ENCODE measurements at places on chromosomes 7 and 10.

GRCh38 chr10:11863353-11864109, 40.4 kb downstream of the PROSER2 start:
- DNase-seq: no peak

DNA sequence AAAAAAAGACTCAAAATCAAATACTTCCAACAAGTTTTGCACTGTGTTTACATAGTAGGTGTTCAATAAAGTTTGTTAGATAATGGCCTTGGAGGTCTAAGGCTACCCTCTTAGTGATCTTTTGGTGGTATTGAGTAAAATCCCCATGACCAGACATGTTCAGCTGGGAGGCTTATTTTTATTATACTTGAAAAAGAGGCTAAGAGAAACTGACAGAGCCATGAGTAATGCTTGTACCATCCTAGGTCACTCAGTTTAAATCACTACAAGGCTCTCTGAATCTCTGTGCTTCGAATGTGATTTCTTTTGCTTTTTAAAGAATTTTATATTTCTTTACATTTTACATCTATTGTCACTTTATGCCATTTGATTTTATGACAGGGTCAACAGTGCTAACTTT, 90.5 kb downstream of the TWIST1 start:
- DNase-seq: no peak

DNA sequence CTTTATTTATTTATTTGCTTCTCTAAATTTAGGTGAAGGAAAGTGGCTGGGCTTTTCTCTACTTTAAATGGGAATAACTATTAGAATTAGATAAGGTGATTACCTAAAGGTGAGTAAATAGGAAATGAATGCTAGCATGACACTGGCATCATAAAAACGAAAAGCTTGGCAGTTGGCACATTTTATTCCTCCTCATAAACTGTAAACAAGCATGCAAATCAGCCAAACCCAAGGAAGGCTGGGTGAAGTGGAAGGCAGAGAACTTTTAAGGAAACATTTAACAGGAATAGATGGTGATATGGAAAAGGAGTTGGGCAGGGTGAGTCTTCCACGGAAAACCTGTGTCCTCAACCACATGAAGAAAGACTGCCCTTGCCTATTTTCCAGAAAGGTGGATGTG, 669.1 kb downstream of the KCNMA1 start:
- no peak for DNase-seq

- no peak for DNase-seq
Measured at GRCh38 chr7:33339074-33339790, 209.9 kb downstream of the BBS9 start.

DNA sequence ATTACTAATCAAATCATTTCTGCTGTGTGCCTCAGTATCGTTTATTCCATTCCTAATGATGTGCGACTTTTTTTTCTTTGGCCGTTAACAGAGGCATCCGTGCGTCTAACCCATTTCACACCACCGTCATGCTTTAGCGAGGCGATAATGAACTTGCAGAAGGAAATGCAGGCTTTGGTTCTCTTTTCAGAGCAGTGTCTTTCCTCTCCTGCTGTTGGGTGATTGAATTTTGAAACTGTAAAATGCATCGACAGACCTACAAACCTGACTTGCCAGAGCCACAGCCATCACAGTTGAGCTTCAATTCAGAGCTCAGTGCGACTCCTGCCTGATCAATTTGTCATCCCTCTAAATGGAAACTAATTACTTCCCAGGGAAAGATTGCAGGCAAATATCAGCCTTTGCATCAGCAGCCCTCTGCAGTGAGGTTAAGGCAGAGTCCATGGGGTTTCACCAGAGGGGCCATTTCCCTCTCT, 486.0 kb upstream of the GALNT17 start:
- DNase-seq: no peak

DNA sequence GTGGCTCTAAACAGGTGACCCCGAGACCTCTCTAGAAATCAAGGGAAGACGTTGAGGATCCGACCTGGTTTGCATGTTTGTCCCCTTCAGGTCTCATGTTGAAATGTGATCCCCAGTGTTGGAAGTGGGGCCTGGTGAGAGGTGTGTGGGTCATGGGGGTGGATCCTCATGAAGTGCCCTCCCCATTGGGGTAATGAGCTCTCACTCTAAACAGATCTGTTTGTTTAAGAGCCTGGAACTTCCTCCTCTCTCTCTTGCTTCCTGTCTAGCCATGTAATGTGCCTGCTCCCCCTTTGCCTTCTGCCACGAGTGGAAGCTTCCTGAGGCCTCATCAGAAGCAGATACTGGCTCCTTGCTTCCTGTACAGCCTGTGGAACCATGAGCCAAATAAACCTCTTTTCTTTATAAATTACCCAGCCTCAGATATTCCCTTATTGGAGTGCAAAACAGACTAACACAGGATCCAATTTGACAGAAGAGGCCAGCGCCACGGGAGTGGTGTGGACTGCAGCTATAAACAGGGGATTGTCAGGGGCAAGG, 10.8 kb upstream of the POLM start:
- no peak for DNase-seq

GRCh38 chr10:28928484-28928883, 251.2 kb downstream of the BAMBI start:
- DNase-seq: no peak

- DNase-seq: no peak
Measured at GRCh38 chr7:43118313-43118712, 5.9 kb downstream of the HECW1 start.

GRCh38 chr7:117068511-117069145, 115.3 kb downstream of the ST7 start:
- DNase-seq: no peak
